ENCODE measurements at places on chromosomes 3 and 15. TPM values are rescaled to one million over a fixed set of nuclear protein-coding genes. Genes with fewer than 3 reads are reported as not detected.

DNA sequence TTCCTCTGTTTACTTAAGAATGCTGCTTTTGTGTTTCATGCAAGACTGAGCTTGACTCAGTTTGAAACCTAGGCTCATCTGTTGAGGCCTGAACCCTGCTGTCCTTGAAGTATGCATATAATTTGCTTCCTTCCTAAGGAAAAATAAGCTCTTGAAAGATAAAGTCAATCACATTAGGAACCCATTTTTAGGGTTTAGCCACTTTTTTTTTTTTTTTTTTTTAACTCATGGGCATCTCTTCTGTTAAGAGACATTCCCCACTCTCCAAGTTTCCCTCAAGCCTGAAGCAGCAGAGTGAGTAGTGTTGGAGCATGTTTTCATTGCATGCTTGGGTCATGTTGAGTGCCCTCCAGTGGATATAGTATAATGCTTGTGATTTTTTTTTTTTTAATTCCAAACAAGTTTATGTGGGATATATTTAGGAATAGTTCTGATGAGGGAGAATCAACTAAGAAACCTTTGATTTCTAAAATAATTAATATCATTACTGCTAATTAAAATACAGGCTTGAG is 3.6 kb downstream of the CTNNB1 start:
- no peak for DNase-seq

The ISL2 gene
- polyA plus RNA-seq = not detected

The THSD4 gene
- polyA plus RNA-seq = not detected

DNA sequence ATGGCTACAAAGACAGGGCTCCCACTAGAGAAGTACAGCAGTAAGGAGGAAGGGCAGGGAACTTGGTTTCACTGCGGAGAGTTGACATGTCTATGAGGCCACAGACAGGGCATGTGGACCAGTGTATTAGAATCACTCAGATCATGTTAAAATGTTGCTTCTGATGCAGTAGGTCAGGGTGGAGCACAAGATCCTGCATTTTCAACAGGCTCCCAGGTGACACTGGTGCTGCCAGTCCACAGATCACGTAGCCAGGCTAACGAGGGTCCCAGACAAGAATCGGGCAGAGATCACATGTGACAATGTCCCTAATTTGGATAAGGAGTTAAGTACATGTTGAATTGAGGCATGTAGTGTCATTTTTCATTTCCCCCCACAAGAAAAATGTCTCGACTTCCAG is 73.6 kb downstream of the SPSB4 start:
- DNase-seq = no peak

The FBXW12 gene
- polyA plus RNA-seq = not detected

GRCh38 chr3:182999767-183000166 is 19.4 kb upstream of the DCUN1D1 start:
- DNase-seq = no peak

The FBLN2 gene
- not detected for polyA plus RNA-seq
